ENCODE measurements at places on chromosomes 11 and 22. TPM values are rescaled to one million over a fixed set of nuclear protein-coding genes. Genes with fewer than 3 reads are reported as not detected.
A peak's percentile ranks its signal among the peaks of the same experiment; 100 is the strongest.

- peak; percentile 93 for DNase-seq
Observed at GRCh38 chr11:13207665-13208594, 69.7 kb upstream of the BMAL1 start.

The MS4A7 gene
- not detected for polyA plus RNA-seq

GRCh38 chr11:83007909-83008580 lies 63.7 kb downstream of the RAB30 start:
- DNase-seq: no peak

DNA sequence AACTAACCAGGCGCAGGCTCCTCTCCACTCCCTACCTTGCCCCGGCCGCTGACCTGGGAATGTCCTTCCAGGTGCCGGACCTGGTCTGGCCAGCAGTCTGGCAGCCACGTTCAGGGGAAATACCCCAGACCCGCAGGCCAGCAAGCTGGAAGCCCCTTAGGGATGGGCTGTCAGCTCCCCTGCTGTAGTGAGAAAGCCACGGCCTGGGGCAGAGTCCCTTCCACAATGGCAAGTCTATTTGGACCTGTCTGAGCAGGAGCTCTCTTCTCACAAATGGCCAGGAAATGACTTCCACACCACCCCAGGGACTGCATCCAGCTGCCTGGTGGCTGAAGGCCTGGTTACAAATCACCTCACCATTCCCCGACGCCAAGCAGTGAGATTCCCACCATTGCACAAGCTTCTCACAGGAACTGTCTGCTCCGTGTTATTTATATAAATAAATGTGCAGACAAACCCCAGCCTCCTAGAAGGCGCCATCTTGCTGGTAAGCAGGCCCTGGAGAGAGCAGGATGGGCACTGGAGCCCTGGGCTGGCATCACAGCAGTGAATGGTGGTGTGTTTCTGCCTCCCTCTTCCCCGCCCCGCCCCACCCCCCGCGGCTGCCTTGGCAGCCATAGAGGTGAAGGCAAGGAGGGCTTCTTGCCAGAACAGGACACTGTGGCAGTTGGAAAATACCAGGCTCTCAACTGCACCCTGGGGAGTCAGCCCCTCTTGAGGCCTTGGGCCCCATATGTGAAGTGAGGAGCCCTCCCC lies 23.7 kb downstream of the RSPH14 start:
- DNase-seq: no peak

The TSSC4 gene
- polyA plus RNA-seq: 69.8 TPM

DNA sequence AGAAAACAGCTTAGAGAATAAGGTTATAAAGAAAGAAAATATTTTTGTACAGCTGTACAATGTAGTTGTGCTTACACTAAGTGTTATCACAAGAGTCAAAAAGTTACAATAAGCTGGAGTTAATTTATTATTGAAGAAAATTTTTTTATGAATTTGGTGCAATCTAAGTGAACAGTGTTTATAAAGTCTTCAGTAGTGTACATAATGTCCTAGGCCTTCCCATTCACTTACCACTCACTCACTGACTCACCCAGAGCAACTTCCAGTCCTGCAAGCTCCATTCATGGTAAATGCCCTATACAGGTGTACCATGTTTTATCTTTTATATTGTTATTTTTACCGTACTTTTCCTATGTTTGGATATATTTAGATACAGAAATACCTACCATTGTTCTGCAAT lies 34.7 kb downstream of the GDPD4 start:
- no peak for DNase-seq

The PRCP gene
- 90.1 TPM for polyA plus RNA-seq

GRCh38 chr11:71241721-71242259 lies 10.6 kb downstream of the SHANK2 start:
- DNase-seq: no peak

The PRSS23 gene
- 376 TPM for polyA plus RNA-seq

The MN1 gene
- polyA plus RNA-seq: 4.2 TPM

All from GM23248 (cell line).